ENCODE measurements at places on chromosomes 1 and 21.

DNA sequence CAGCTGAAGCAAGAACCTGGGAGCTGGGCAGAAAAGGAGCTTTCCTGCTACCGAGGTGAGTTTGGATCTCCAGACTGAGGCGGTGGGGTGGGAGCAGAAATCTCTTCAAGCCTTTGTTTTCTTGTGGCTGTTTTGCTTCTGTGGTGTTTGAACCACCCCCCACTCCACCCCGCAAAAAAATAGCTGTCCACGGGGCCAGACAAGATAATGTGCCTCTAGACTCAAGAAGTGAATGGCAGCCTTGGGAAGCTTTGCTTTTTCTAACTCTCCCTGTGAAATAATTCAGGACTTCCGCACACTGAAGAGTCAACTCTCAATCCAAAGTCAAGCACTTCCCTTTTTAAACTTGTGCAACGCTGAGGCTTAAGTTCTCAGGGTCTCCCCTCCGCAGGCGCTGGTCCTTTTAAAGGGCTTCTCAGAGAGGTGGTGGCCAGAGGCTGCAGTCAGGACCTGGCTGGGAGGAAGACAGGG is 159.6 kb upstream of the COA6 start:
- DNase-seq = no peak

DNA sequence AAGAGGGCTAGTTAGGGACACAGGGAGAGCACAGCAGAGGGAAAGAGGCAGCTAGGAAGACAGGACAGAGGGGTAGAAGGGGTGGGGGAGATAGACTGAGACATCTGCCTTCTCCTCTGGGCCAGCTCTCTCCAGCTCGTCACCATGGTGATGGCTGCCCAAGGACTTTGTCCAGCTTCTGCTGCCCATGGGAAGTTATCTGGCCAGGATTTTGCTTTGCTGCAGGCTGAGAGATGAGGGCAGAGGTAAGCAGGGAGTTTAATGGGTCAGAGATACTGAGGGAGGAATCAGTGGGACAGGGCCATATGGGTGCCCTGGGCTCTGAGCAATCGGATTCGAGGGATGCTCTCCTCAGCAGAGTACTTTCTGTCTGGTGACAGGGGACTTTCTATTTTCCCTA is 34.5 kb upstream of the GPR37L1 start:
- DNase-seq = no peak

DNA sequence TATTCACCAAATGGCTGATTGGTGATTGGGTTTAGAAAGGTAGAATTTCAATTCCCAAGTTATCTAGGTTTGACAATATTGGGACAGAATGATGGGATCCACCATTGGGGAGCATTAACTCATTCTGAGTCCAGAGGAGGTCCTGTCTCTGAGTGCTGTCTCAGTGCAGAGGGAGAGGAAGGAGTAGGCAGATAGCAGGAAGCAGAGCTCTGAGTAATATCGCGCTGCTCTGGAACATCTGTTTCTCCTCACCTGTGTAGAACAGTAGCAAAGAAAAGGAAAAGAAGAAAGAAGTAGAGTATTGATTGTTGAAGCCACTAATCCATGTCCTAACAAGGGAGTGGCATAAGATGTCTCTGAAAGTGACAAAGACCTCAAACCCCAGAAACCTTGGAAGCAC is 1657.8 kb downstream of the MRPL39 start:
- no peak for DNase-seq

DNA sequence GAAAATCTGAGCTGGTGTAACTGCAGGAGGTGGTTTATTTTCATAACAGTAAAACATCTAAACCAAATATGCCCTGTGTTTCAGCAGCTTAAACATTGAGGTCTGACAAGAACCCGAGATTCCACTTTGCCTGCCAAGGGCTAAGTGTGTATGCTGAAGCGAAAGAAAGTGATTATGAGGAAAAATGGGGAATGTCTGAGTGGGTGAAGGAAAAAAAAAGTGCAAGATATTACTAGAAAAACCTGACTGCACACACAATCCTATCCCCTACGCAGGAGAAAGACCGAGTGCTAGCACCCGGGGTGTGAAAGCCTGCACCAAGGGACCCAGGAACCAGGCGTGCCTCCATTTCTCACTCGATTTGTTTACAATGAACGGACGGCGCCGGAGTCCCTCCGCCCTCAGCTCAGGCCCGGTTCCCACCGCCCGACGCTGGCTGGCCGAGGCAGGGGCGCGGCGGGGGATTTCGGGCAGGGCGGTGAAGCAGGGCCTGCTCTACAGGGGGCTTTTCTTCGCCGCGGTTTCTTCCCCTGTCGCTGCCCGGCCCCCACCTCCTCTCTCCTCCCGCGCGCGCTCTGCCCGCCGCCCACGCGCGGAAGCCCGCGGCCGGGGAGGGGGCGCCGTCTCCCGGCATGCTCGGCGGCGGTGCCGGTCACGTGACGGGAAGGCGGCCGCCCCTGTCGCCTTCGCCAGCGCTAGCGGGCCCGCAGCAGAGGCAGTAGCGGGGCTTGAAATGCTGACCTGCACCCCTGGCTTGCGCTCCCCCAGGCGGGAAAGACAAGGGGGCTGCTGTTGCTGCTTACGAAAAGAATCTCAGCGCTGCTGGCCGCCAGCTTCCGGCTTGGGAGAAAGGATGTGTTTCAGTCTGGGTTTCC is 35.9 kb downstream of the ITPKB start:
- peak; percentile 68 for DNase-seq

DNA sequence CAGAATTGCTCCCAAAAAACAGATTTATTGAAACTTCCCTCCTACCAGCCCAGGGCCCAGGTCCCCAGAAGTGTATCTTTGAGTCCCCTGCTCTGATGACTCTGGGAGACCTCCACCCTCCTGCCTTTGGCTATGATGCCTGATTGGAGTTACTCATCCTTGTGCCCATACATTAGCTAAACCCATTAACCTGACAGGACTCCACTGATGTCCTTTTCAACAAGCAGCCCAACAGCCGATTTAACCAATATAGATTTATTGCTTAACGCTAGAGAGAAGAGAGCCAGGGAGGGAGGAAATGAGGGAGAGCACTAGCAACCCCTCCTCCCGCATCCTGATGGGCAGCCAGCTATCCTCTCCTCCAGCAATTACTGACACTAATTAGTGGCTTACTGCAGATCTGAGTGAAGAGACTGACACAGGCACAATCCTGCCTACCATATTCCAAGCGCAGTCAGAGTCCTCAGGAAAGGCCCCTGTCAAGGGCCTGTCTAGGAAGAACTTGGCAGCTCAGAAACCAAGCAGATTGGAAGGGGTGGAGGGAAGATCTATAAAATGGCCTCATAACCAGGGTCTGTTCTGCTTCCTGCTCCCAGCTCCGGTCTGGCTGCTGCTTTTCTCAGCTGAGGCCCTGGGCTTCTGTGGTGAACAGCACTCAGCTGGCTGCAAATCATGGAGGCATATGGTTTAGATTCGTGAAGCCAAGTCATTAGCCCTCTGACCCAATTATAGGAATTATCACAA is 484.5 kb upstream of the DAB1 start:
- DNase-seq = no peak

DNA sequence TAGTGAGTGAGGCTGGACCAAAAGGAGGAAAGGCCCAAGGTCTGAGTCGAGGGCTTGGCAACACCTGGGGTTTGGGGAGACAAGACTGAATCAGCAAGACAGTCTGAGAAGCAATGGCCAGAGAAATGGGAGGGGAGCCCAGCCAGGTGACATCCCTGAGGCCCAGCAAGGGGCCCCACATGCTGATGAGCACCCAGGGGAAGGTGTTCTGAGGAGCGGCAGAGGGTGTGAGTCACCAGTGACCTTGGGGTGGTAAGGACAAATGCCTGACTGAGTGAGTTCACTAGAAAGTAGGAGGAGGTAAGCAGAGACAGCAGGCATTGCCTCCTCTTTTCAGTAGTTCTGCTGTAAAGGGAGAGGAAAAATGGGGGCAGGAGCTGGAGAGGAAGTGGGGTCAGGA is 192.4 kb upstream of the GALNT2 start:
- DNase-seq = no peak

DNA sequence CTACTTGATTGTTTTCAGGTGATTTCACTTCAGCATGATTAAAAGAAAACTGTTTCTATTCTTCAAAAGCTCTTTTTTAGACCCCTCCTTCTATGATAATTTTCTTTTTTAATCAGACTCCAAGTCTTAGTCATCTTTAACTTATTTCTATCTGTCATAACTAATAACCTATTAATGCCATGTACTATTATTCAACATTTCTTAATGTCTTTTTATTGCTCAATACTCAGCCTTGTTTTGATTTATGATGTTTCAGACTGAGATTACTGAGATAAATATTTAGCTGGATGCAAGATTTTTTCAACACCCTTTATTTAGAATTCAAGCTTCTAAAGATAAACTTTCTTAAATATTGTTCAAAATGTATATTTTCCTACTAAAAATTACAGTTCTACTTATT is 53.6 kb downstream of the ATP6V1G3 start:
- DNase-seq = no peak

DNA sequence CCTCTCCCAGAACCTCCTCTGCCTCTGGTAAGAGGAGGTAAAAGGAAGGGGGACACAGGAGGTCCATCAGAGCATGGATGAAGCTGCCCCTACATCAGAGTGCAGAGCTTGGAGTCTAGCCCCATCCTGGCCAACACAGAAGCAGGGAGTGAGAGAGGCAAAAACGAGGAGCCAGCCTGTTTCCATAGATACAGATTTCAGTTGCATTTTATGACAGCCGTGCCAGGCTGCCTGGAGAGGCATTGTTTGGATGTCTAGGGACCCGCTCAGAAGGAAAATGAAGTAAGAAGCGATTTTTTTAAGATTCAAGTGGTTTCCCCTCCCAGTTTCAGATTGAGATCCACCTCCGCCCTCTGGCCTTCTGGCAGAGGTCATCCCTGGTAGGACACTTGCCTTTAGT is 11.5 kb upstream of the GJA8 start:
- no peak for DNase-seq

Data from stimulated activated CD8-positive, alpha-beta memory T cell treated with anti-CD3 and anti-CD28 coated beads, Interleukin-4, amount 100 ng/mL, for 4 hours (primary cell).